ENCODE measurements at places on chromosomes 2 and 18.
A peak's percentile ranks its signal among the peaks of the same experiment; 100 is the strongest.

DNA sequence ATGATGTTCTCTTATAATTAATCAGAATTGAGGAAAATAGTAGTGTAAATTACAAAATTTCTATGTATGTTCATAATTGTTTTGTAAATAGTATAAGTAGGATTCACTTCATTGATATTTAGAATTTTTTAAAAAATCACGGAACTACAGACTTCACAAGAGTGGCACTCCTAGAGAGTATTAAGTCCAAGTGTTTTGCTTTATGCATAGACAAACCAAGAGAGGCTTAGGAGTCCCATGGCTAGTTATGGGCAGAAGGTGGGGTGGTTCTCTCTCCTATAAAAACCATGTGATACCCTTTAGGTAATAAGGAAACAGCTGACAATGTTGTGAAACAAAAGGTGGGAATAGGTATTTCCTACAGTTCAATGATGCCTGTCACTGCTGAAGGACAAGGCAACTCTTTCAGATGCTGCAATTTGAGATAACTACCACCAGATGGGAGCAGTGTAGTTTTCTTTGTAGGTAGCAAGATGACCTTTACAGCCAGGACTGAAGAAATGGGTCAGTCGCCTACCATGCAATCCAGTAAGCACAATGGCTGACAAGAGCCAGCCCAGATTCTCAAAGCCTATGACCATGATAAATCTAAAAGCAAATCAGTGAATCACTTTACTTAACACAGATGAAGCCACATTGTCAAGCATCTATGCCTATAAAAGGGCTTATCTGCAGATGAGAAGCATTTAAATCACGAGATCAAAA lies 83.9 kb downstream of the AAK1 start:
- DNase-seq = peak; percentile 81

DNA sequence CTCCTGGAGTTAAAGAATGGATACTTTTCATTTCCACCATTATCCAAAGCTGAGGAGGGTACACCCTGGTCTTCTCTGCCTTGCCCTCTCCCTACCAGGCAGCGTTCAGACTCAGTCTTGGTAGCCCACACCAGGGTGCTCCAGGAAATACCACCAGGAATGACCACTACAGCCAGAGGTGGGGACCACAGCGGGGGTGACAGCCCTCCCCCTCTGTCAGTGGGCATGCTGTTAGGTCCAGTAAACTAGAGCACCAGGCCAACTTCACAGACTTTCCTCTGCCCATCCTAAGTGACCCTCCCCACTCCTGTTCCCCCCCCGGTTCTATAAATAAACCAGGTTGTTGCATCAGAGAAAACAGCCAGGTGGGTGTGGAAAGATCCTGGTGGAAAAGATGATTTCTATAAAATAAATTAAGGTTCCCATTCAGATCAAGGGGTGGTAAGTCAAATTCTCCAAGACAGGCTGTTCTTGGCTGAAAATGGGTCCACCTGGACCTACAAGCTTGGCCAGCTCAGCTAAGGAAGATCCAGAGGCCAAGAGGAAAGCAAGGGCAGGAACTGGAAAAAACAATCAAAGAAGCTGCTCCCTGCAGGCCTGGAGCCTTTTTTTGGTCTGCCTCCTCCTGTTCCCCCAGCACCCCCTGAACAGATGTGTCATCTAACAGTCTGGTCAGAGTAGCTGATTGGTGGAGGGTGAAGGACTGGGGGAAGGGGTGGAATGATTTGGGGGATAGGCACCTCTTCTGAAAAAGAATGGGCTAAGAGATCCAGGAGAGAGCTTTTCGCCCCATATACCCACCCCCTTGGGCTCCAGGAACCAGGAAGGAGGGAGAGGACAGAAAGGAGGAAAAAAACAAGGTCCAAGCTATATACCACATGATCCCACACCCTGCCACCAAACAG lies 2.3 kb downstream of the RAB11FIP5 start:
- no peak for DNase-seq

GRCh38 chr2:24928036-24928435 lies 8.0 kb upstream of the ADCY3 start:
- no peak for DNase-seq

- peak; percentile 20 for DNase-seq
Measured at GRCh38 chr2:238098901-238099713, 1.0 kb upstream of the ESPNL start.

- peak; percentile 81 for DNase-seq
Measured at GRCh38 chr18:2547477-2548087, 23.7 kb downstream of the METTL4 start.

- DNase-seq = no peak
Measured at GRCh38 chr18:22034276-22034675, 135.1 kb upstream of the GATA6 start.

- DNase-seq = no peak
Measured at GRCh38 chr18:31500051-31500688, 2.2 kb downstream of the DSG2 start.

DNA sequence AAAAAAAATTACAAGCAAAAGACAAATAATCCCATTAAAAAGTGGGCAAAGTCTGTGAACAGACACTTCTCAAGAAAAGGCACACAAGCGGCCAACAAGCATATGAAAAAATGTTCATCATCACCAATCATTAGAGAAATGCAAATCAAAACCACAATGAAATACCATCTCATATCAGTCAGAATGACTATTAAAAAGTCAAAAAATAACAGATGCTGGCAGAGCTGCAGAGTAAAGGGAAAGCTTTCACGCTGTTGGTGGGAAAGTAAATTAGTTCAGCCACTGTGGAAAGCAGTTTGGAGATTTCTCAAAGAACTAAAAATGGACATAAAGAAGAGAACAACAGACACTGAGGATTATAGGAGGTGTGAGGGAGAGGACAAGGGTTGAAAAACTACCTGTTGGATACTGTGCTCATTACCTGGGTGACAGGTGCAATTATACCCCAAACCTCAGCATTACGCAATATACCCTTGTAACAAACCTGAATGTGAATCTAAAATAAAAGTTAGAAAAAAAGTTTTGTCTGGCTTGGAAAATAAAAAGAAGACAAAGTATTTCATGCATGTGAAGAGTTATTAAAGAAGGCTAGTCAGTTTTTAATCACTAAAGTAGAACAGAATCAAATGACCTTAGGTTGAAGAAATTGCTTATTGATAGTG lies 8.7 kb upstream of the ACSL3 start:
- no peak for DNase-seq

GRCh38 chr2:134079373-134079772 lies 174.5 kb upstream of the MGAT5 start:
- DNase-seq = no peak

Data from hematopoietic multipotent progenitor cell treated with erythropoietin and hydrocortisone succinate and interleukin-3 and kit ligand, for 6 days (in vitro differentiated cells).